Nasal cavity respiratory epithelium epithelial cell of viscerocranial mucosa (primary cell): ENCODE measurements at places on chromosomes 2 and 18. TPM values are rescaled to one million over a fixed set of nuclear protein-coding genes. Genes with fewer than 3 reads are reported as not detected.

Gene ACTG2
- under 0.01 and 0.21 TPM in 2 replicates for total RNA-seq

Gene CD8B2
- total RNA-seq: not detected in 2 replicates

Gene PAIP2B
- total RNA-seq: 3.1 and 5.3 TPM in 2 replicates

Gene SP5
- total RNA-seq: not detected in 2 replicates

Gene BOLL
- total RNA-seq: not detected in 2 replicates

Gene PARD6G
- total RNA-seq: 15.7 and 34.5 TPM in 2 replicates
